Activated CD8-positive, alpha-beta memory T cell treated with anti-CD3 and anti-CD28 coated beads, Interleukin-2, amount 50 U/mL, for 48 hours (primary cell): ENCODE measurements at places on chromosomes 1 and 21.

- no peak for DNase-seq
Observed at GRCh38 chr1:112470966-112471365, 37.8 kb upstream of the WNT2B start.

DNA sequence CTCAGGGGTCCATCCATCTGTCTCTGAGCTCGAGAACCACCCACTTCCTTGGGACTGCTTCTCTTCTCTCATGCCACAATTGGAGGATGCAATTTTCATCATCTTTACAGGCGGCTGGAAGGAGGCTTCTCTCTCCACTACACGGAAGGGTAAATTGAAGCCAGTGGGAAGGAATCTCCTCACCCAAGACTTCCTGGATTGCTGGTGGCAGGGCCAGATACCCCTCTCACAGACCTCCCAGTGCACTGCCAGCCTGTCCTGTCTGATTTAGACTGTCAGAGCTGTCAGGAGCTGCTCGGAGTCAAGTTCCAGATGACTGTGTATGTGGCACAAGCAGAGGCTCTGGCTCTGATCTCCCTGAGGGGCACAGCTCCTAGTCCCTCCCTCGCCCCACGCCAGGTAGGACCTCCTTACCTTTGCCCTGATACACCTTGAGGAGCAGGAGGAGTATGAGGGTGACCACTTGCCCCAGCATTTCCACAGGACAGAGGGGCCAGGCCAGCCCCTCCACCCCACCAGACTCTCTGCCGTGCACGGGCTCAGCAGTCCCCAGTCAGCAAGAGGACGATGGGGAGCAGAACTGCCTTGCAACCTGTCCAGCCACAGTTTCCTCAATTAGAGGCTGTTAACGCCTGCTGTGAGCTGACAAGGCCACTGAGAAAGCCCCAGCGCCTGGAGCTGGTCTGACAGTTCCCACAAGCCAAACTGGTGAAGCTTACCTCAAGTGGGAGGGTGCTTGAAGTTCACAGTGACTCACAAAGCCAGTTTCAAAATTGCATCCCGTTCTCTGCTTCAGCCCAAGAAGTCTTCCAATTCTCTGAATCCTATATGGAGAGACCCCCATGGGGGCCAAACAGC lies at the start of gene CD244:
Gene CD244, minus strand, starts transcription at position 685 of the 858 bp plus-strand sequence. Its CDS starts 210 bp downstream, at position 475.
- peak; percentile 78 for DNase-seq

DNA sequence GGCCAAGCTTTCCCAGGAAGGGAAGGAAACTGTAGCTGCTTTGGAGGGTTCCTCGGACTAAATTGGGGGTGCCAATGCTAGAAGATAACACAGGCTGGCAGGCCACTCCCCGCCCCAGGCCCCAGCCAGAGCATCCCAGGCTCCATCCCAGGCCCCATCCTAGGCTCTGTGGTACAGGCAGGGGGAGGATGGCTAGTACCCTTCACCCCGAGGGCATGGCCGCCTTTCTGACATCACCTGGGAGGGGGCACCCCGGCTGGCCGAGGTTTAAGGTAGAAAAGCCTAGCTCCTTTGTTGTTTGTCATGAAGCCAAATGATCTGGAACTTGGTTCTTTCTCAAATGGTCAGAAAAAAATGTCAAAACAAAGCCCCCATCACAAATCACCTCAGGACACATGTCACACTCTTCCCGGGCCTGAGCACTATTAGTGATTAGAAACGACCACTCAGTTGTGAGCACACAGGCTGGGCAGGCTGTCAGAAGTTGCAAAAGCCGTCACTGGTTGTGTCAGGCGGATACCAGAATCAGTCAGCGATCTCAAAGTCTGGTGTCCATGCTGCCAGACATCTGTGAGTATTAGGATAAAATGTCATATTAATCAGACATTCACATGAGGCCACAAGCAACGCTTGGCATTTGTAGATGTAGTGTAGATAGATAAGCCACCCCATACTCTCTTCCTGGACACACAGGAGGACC lies 31.0 kb upstream of the ETS2 start:
- no peak for DNase-seq

- no peak for DNase-seq
Observed at GRCh38 chr1:13730291-13730690, 30.3 kb downstream of the PRDM2 start.

- no peak for DNase-seq
Observed at GRCh38 chr1:234134878-234135277, 230.4 kb downstream of the SLC35F3 start.

DNA sequence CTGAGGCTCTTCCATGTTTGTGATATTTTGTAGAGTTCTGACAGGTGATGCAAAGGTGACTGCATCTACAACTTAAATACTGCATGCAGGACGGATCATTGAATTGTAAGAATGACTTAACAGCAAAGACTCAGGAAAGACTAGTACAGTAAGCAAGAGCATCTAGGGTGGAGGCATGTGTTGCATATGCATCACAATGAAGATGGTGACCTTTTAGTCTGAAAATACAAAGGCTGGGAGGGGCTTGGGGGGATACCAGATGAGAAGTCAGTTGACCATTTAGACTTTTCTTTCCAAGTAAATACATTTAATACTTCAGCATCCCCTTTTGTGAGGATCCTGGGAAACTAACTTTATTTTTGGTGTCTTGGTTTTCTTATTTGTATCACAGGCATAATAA lies 145.5 kb downstream of the NUF2 start:
- DNase-seq = no peak

DNA sequence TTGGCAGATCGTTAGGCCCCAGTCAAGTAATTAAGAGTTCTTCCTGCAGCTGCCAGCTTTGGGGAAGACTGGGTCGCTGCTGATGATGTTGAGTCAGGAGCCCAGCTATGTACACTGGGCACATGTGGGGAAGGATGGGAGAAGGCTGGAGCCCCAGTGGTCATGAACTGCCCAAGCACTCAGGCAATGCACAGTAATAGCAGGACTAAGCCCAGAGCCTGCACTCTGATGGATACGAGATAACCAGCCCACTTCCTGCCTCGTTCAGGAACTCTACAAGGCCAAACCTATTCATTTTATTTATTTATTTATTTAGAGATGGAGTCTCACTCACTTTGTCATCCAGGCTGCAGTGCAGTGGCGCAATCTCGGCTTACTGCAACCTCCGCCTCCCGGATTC lies 81.1 kb upstream of the BTG3 start:
- DNase-seq = no peak

DNA sequence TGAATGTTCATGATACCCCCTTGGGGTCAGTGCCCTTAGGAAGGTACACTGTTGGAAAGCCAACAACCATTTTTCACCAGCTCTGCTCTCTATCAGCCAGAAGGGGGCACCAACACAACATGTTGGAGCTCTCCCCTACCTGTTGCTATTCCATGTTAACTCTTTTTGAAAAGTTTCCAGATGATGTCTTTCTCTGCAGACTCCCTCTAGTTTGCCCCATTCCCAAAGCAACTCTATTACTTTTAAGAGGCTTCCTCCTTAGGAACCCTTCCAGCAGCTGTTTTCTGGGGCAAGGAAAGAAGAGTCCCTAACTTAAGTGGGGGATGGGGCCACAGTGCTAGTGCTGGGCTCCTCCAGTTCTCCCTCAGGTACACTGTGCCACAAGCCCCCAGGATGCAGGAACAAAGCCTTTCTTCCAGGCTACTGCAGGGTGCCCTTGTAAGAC lies 22.9 kb upstream of the NDC1 start:
- DNase-seq = no peak

DNA sequence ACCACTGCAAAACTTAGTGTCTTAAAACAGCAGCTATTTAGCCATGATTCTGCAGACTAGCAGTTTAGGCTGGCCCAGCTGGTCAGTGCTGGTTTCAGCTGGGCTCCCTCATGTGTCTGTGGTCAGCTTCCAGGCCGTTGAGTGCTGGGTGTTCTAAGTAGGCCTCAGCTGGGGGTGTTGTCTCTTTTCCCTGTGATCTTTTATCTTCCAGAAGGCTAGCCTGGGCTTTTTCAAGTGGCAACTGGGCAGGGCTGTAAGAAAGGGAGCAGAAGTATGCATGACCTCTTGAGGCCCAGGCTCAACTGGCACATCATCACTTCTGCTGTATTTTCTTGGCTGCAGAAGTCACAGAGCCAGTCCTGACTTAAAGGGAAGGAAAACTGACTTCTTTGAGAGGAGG lies 136.1 kb downstream of the KIF26B start:
- no peak for DNase-seq

DNA sequence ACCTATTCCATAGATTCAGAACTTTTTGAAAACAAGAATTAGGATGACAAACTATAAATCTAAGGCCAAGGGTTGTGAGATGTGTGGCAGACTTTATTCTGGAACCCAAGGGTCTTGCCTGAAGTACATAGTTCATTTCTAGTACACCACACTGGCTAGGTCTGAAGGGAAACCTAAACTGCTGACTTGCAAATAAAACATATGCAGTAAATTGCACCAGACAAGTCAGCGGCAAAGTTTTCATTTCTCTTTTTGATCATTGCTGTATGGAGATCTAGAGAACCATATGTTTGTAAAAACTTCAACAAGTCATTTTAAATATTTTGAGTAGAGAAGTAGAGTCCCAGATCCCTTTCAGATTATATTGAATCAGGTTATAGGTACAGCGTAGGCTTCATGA lies 43.9 kb downstream of the TNFSF4 start:
- DNase-seq = no peak

- DNase-seq = no peak
Observed at GRCh38 chr1:185926588-185926987, 192.4 kb downstream of the HMCN1 start.

DNA sequence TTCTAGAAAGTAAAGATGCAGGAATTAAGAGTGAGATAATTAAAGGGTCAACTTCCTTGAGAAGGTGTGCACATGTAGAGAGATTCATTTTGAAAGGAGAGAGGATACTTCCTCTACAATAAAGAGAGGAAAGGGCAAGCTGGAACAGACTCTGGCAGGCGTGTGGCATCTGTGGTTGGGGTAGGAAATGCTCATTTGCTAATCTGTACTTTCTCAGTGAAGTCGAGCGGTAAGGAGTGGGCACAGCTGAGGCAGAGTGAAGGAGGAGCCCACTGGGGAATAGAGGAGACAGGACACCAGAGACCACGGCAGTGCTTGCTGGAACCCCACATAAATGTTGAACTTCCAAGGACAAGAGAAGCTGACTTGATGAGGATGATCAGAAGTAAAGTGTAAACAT lies 49.1 kb downstream of the PCSK9 start:
- DNase-seq = no peak

DNA sequence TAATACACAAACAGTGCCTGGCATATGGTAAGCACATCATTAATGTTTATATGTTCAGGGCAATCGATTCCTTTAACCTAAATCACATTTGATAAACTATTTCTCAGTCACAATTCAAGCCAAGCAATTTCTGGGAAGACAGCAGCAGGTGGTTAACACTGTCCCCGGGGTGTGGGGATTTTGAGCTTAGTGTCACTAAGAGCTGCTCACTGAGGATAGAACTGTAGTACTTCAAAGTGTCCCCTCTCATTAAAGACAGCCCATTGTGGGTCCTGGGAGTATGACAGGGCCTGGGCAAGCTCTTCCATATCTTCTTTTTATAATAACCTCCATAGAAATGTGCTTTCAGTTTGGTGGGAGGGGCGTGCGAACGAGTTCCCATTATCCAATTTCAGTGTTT lies 8.4 kb upstream of the GALNT2 start:
- DNase-seq = no peak

- no peak for DNase-seq
Observed at GRCh38 chr1:2392686-2393085, 1.0 kb downstream of the RER1 start.

DNA sequence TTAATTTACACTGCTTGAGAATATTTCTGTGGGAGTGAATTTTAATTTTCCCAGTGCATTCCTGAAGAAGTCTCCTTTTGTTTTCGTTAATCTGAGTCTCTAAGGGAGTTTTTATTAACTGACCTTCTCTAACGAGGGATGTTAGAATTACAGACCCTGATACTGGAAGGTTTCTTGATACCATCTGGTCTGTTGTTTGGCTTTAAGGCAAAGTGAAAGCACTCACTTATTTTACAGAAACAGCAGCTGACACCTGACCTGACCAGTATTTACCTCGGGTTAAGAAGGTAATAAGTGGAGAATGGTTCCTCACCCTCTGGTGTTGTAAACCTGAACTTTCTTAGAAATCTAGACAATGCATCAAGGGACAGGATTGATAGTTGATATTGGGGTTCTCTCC lies 12.4 kb downstream of the CDC14A start:
- no peak for DNase-seq

DNA sequence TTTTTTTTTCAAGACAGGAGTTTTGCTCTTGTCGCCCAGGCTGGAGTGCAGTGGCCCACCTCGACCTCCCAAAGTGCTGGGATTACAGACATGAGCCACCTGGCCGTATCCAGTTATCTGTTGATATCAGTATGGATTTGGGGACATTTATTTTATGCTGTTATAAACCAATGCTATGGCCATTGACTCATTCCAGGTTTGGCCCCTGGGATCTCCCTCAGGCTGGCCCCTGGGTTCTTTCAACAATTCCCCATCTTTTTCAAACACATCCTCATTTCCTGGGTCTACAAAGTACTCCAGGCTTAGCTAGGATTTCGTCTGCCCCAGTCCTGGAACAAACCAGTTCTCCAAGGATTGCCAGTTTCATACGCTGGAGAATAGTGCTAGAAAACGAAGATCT lies 44.1 kb downstream of the WDR4 start:
- no peak for DNase-seq
